ENCODE measurements at places on chromosomes 12 and 14.

DNA sequence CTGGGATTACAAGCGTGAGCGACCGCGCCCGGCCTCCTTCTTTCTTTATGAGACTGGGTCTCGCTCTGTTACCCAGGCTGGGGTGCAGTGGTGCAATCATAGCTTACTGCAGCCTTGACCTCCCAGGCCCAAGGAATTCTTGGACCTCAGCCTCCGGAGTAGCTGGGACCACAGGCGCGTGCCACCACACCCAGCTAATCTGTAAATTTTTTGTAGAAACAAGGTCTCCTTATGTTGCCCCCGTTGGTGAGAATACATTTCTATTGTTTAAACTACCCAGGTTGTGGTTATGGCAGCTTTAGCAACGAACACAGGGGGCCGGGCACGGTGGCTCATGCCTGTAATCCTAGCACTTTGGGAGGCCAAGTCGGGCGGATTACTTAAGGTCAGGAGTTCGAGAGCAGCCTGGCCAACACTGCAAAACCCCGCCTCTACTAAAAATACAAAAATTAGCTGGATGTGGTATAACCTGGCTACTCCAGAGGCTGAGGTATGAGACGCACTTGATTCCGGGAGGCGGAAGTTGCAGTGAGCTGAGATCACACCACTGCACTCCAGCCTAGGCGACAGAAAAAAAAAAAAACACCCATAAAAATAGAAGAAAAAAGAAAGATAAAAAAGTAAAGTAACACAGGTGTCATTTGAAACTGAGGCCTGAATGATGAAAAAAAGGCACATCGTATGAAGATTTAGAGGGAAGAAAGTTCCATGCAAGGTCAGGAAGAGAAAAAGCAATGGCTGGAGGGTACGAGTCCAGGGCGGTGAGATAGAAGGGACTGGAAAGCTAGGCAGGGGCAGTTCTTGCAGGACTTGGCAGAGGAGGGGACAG lies 977 bp upstream of the TMEM120B start:
- DNase-seq = no peak

GRCh38 chr14:55092341-55092740 lies 36.7 kb upstream of the LGALS3 start:
- DNase-seq = no peak

DNA sequence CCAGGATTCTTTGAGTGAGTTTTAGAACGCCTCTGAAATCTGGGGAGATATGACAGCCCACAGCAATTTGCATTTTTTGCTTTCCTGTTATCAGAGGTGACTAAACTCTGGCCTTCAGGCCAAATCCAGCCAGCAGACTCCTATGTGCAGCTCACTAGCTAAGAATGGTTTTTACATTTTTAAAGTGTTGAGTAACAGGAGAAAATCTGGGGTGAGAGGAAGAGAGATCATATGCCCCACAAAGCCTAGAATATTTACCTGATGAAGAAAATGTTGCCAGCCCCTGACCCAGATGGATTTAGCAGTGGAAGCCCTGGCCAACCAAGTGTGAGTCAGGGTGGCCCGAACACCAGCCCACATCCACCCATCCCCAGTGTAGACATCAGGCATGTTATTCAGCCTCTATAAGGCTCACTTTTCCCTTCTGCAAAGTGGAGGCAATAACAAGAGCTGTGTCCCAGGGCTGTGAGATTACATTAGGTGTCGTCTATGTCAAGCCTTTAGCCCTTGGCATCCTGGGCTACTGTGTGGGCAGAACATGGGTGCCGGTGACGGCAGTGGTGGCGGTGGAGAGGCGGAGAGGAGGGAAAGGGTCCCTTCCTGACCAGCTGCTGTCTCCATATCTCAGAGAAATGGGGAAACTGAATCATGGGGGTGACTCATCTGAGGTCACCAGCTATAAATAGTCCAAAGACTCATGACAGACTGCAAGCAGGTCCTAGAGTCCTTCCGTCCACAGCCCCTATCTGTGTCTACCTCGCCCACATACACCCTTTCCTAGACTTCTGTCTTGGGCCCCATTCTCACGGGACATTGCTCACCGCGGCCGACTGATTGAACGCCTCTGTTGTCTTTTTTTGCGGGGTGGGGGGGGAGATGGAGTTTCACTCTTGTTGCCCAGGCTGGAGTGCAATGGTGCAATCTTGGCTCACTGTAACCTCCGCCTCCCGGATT lies 32.6 kb upstream of the CD9 start:
- DNase-seq = peak; percentile 24

GRCh38 chr12:33771889-33772288 lies 250.4 kb upstream of the ALG10 start:
- no peak for DNase-seq

GRCh38 chr12:109766251-109766778 lies 52.7 kb downstream of the FAM222A start:
- no peak for DNase-seq

DNA sequence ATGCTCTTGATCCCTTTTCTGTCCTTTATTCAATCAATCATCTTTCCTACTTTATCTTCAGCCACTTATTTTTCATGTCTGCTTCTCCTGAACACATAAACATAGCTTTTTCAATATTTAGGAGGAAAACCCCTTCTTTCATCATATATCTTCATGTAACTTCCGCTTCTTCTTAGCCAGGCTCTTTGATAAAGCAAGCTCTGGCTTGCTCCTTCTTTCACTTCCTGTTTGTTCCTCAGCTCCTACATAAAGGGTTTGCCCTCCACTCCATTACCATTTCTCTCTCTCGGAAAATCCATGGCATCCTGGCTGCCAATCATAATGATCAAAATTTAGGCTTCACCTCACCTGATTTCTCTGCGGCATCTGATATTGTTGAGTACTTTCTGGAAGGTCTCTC lies 33.7 kb upstream of the HELB start:
- no peak for DNase-seq

DNA sequence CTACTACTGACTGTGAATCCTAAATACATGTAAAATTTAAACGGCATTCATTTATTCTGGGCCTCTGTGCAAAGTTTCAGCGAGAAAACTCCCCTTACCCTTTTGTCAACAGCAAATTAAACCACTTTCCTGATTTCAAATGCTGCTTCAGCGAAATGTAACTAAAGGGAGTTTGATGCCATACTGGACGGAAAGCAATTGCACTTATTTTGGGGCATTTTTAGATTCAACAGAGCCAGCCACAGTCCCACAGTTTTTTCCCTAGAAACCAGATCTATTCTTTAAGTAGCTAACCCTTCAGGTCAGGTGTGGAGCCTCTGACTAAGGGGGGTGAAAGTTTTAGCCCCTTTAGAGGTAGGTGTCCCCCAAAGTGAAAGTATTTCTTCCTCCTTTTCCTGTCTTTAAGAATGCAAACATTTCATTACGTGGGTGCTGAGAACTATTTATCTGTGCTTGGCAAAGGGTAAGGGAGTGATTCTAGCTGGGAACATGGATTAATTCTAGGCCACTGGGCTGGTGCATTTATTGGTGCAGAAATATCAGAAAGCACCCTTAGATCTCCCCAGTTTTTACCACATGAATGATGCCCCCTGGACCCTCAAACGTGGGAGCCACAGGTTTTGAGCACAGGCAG lies 72.7 kb downstream of the SPTB start:
- no peak for DNase-seq
